ENCODE measurements at places on chromosomes 7 and 10.

- no peak for DNase-seq
These were observed 83.4 kb downstream of the CHST15 start for GRCh38 chr10:124010024-124010423.

DNA sequence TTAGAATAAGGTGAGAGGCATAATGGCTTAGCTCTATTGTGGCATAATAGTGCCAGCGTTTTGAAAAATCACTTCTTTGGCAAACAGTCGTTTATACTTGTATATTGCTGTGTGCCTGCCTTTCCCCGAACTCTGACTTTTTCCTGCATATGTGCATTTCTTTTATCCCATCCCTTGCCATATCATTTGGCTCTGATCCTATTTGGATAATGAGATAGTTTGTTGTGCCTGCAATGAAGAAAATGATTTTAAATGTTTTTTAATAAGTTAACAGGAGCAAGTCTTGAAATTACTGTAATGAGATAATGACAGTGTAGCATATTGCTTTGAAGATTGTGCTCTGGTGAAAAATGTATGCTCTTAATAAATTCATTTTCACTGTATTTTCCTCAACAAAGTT is 288.0 kb upstream of the LRGUK start:
- no peak for DNase-seq

DNA sequence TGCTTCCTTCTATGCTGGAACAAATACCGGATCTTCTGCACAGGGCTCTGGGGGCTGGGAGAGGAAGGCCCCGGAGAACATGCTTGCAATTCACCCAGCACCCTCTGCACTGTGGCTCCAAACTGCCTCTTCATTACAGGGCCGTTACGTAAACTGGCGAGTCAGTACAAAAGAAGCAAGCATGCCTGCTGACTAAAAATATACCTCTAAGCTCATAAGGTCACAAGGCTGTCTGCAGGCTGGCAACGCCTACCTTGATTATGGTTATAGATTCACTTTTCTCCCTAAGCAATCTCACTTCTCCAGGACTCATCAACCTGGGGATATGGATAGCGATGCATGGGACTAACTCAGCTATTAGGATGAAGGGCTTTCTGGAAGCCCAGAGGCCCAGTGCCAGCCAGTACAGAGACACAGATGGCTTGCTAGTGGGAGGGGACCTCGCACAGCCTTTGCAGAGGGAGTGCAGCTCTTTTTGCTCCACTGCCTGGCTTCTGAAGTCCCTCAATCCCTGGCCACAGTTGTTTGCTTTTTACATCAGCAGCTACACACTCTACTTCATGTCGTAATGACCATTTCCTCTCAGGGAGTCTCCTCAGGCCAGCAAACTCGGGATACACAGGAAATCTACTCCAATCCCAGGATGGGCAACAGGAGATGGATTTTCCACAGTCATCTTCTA is 96.1 kb downstream of the SH3PXD2A start:
- DNase-seq, result no peak

DNA sequence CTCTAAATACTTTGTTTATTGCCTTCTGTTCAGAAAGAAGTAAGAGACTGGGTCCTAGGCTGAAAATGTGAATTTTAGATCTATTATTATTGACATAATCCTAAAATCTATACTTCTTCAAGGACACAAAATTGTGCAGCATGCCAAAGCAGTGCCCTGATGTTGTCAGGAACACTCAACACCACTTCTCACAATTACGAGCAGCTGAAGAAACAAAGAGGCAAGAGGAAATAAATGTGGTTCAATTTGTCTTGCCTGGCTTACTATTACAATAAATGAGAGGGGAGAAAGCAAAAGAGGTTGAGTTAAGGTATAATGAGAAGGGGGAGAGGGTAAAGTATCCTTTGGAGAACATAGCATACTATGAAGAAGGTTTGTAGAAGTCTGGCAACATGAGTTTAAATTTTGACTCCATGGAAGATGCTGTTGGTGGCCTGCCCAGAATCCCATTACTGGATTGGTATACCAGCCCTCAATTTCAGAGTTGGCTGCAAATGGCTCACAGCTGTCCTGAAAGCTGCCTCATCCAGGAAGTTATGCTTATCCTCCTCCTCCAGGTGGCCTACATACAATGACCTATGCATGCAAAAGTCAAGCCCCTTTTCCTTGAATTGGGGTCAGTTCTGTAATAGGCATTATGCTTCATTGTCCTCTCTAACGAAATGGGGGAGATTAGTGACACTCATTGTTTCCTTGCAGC is 274.6 kb upstream of the SMIM30 start:
- no peak for DNase-seq

DNA sequence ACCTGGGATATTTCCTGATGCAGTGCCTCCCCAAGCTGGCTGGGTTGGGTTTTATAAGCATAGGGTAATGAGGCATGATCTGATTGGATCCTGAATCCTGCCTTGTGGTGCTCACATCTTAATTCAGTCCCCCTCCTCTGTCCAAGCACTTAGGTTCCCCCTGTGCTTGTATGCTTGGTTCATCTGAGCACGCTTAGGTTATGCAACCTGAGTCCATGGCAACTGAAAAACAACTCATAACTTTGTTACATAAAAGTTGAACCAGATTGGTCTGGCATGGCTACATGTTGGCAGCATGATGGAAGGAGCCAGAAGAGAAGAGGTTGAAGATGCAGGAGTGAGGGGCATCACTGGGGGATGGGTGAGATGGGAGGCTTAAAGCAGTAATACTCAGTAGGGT is 57.3 kb upstream of the OSBPL3 start:
- no peak for DNase-seq

- DNase-seq, result no peak
These were observed 32.2 kb downstream of the MRPS33 start for GRCh38 chr7:140982508-140982907.

DNA sequence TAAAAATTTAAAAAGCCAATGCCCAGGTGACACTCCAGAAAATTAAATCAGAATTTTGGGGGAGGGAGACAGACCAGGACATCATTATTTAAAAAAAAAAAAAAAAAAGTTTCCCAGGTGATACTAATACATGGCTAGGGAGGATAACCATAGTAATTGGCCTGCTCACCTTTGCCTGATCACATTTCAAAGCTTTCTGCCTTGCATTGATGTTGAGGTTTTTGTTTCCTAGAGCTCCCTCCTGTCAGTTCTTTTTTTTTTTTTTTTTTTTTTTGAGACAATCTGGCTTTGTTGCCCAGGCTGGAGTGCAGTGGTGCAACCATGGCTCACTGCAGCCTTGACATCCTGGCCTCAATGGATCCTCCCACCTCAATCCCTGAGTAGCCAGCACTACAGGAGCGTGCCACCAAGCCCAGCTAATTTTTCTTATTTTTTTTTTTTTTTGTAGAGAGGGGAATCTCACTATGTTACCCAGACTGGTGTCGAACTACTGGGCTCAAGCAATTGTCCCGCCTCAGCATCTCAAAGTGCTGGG is 38.1 kb downstream of the CPED1 start:
- DNase-seq, result no peak

GRCh38 chr10:72085864-72086465 is 2.4 kb downstream of the SPOCK2 start:
- no peak for DNase-seq

DNA sequence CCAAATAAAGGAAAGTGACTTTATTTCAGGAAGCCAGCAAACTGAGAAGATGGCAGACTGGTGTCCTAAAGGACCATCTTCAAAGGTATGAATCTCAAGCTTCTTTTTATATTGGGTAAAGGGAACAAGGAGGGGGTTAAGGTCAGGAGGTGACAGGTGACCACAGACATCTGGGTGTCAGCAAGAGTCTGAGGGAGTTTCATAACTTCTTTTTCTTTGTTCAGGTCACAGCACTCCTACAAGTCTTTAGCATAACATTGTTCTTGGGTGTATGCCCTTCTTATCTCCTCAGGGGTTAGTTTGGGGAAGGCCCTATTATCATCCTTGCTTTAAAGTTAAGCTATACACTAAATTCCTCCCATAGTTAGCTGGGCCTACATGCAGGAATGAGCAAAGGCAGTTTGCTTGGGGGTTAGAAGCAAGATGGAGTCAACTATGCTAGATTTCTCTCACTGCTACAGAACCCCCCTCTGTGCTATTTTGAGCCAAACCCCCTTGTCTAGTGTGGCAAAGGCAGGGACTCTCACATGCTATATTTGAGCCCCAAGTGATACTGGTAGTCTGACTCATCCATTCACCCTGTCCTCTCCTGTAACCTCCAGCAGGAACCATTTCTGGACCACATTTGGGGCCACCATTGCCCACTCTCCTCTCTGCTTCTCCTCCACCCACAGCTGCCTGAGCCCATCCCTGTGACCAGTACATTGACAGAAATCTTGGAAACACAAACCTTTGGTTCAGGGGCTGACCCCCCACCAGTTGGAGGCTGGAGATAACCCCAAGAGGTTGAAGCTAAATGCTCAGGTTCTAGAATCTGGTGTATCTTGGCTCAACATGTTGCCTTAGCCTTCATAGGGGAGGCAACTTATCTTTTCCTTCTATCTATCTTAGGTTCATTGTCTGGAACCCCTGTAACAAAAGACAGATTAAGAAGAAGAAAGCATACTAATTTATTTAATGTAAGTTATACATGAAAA is 55.5 kb upstream of the LRGUK start:
- no peak for DNase-seq

DNA sequence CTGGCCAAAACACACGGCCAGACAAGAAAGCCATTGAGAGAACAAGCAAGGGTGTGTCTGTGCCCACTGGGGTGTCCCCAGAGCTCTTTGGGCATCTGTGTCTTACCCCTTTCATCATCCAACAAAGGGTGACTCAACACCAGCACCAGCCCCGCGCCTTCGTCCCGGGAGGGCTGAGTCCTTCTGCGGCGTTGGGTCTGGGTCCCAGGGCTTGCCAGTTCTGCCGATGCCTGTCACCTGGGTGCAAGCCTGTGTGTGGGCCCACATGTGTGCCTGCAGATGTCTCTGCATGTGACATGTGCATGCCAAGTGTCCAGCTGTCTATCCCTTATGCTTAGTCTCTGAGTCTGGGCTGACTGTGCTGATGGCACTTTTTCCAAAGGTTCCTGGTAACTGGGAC is 24.4 kb upstream of the ELN start:
- DNase-seq, result no peak

- no peak for DNase-seq
These were observed 355.3 kb downstream of the ARL4A start for GRCh38 chr7:13042605-13043236.

- DNase-seq, result no peak
These were observed 124.3 kb upstream of the PPP2R2D start for GRCh38 chr10:131776496-131776895.

DNA sequence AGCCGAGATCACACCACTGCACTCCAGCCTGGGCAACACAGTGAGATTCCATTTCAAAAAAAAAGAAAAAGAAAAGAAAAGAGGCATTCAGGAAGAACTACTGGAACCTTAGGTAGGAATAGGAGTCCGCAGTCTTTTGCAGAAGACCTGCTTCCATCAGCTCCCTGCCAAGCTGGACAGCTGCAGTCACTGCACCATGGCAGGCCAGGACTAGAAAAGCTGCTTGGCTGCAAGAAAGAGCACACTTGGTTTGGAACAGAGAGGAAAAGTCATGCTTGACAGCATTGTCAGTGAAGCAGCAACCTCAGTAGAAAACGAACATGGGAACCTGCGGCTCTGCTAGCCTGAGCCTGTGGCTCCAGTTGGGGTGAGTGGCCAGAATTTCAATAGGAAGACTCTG is 104.3 kb downstream of the MARCHF5 start:
- no peak for DNase-seq

- DNase-seq, result no peak
These were observed 141.7 kb upstream of the SEMA3A start for GRCh38 chr7:84336303-84336702.

DNA sequence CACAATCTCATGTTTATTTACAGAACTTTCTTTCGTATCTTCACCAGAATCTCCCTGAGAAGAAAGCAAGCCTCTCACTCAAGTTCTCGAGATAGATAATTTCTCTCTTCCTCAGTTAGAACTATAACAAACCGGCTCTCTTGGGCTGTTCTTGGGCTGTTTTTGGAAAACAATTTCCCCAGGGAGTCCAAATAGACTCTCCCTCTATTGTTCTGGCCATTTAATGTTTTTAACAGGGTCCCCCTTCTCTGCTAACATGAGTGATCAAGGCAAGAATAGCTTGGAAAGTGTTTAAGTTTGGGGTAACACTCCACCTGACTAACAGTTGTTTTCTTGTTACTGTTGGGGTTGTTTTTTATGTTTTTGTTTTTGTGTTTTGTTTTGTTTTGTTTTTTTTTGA is 64.8 kb upstream of the UCN3 start:
- DNase-seq, result no peak

GRCh38 chr10:14060320-14061070 is 270.2 kb downstream of the FRMD4A start:
- DNase-seq, result no peak

GRCh38 chr7:155872678-155873369 is 60.6 kb upstream of the SHH start:
- no peak for DNase-seq

- DNase-seq, result peak; percentile 23
These were observed 13.1 kb downstream of the RBP3 start for GRCh38 chr10:47361293-47361692.

- no peak for DNase-seq
These were observed 59.3 kb upstream of the COMTD1 start for GRCh38 chr10:75294866-75295701.

- no peak for DNase-seq
These were observed 70.2 kb downstream of the ZRANB1 start for GRCh38 chr10:125011926-125012705.

DNA sequence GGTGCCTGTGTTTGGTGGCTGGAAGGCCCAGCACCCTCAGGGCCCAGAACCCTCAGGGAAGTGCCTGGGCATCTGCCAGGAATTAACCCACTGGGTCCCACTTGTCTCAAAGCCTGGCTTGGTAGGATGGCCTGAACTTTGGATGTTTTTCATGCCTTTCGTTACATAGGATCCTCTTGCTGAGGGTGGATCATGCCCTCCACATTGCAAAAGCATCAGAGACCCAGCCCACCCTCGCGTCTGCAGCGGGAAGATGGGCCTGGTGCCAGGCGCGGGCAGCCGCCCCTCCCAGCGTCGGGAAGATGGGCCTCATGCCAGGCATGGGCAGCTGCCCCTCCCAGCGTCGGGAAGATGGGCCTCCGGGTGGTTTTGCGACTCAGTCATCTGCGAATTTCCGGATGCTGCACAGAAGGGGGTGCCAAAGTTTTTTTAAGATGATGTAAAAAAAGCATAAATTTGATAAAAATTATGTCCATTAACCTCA is 51.9 kb upstream of the PRKAR1B start:
- DNase-seq, result no peak

GRCh38 chr7:21544715-21545114 is 1.9 kb downstream of the DNAH11 start:
- DNase-seq, result no peak

DNA sequence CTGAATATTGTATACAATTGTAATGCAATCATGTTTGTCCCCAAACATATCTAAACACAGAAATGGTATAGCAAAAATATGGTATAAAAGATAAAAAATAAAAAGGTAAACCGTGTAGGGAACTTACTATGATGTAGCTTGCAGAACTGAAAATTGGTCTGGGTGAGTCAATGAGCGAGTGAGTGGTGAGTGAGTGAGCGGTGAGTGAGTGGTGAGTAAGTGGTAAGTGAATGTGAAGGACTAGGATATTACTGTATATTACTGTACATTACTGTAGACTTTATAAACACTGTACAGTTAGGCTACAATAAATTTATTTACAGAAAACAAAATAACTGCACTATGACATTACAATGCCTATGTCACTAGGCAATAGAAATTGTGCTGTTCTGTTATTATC is 1163.2 kb upstream of the SORCS1 start:
- DNase-seq, result no peak
